Activated CD4-positive, alpha-beta T cell treated with anti-CD3 and anti-CD28 coated beads, Interleukin-2, amount 10 ng/mL, durations not matched to agents 7 days and 5 days (primary cell): ENCODE measurements at places on chromosomes 2 and 18.
A peak's percentile ranks its signal among the peaks of the same experiment; 100 is the strongest.

- H3K4me3 ChIP-seq, result no peak overlapping the region
- no peaks in the 10 kb centered on the region for H3K4me1 ChIP-seq
- DNase-seq, result no peak
- no peak overlapping the region for H3K27ac ChIP-seq
- H3K27me3 ChIP-seq, result no peaks in the 10 kb centered on the region
Observed at GRCh38 chr2:28142386-28142785, 250.3 kb upstream of the FOSL2 start.

GRCh38 chr2:72797740-72798139 lies 28.1 kb downstream of the EXOC6B start:
- DNase-seq, result no peak
- H3K36me3 ChIP-seq, result no peaks in the 10 kb centered on the region
- H3K4me1 ChIP-seq, result peaks cover 7% of the 10 kb centered on the region
- H3K4me3 ChIP-seq, result no peak overlapping the region
- H3K27me3 ChIP-seq, result no peaks in the 10 kb centered on the region
- H3K27ac ChIP-seq, result no peak overlapping the region

- peak; percentile 69 for DNase-seq
- peaks cover 9% of the 10 kb centered on the region for H3K27me3 ChIP-seq
- no peak overlapping the region for H3K4me3 ChIP-seq
- no peaks in the 10 kb centered on the region for H3K36me3 ChIP-seq
Observed at GRCh38 chr2:88874063-88874657, 182.7 kb downstream of the RPIA start.

DNA sequence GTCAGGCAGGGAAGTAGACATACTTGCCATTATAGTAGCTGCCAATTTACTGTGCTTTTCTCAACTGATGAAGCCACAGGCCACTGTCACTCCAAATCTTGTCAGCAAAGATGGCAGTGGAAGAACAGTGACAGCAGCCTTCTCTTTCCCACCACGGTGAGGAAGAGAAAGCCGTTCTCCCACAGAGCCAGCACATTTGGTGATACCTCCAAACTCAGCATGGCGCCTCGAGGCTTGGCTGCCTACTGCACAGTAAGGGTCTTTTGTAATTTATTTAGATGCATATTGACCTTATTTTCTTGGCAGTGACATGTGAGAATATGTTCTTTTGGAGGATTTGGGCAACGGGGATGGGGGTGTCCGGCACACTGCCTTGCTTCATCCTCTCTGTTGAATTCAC lies 117.2 kb upstream of the CDH20 start:
- H3K27ac ChIP-seq, result no peak overlapping the region
- no peaks in the 10 kb centered on the region for H3K27me3 ChIP-seq
- H3K36me3 ChIP-seq, result no peaks in the 10 kb centered on the region
- H3K4me3 ChIP-seq, result no peak overlapping the region

DNA sequence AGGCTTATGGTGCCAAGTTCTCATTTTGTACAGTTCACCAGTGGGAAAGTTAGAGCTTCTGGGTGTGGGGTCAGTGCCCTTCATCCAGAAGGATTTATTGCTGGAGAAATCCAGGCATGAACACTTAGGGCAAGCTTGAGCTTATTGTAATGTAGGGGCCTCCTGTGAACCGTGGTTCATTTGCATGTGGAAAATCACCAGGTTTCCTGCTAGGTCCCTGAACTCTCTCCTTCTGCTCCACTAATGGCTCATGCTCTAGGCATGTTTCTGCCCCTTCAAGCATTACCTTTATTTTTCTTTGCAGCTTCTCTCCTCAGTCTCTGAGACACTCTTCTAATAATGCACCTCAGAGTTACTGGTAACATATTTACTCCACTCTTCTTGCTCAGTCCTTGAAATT lies 79.3 kb upstream of the FAM98A start:
- H3K36me3 ChIP-seq, result no peaks in the 10 kb centered on the region
- H3K4me3 ChIP-seq, result no peak overlapping the region
- no peaks in the 10 kb centered on the region for H3K4me1 ChIP-seq
- DNase-seq, result no peak

GRCh38 chr2:176128982-176129796 lies at the start of gene HOXD8:
HOXD8 (plus strand) TSS chr2:176129705; CDS start chr2:176130367, 662 bp downstream.
- no peaks in the 10 kb centered on the region for H3K36me3 ChIP-seq
- peak within 1 kb of the TSS; percentile 31 for H3K27ac ChIP-seq
- no peak for DNase-seq
- H3K4me1 ChIP-seq, result peaks cover 20% of the 10 kb centered on the region
- H3K27me3 ChIP-seq, result peaks cover 83% of the 10 kb centered on the region

DNA sequence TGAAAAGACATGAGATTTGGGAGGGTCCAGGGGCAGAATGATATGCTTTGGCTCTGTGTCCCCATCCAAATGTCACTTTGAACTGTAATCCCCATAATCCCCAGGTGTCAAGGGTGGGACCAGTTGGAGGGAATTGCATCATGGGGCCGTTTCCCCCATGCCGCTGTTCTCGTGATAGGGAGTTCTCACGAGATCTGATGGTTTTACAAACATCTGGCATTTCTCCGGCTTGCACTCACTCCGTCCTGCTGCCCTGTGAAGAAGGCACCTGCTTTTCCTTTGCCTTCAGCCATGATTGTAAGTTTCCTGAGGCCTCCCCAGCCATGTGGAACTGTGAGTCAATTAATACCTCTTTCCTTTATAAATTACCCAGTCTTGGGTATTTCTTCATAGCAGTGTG lies 51.4 kb downstream of the LPIN1 start:
- no peak overlapping the region for H3K27ac ChIP-seq
- DNase-seq, result no peak
- no peaks in the 10 kb centered on the region for H3K27me3 ChIP-seq
- H3K4me3 ChIP-seq, result no peak overlapping the region

DNA sequence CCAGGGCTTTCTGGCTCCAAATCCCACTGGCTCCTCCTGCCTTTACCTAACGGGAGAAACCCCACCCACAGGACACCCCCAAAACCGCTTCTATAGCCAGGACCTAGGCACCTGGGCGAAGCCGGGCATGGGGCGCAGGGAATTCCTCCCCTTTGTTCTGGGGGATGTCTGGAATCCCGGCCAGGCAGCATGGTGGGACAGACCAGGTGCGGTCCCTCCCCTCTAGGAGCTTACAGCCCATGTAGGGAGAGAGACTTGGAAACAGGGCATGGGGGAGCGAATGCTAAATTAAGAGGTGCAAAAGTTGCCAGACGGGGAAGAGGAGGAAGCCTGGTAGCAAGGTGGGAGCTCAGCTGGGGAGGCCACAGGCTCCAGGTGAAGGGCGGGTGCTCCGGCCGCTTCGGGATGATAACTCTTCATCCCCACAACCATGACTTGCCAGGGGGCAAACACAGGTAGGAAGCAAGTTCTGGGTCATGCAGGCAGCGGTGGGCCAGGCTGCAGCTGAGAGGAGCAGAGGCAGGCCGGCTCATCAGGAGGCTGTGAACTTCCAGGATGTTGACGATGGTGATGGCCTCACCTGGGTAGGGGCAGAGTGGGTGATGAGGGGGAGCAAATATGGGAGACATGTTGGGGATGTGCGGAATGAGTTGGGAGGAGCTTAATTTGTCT lies 1.3 kb downstream of the TMEM37 start:
- H3K27ac ChIP-seq, result no peak overlapping the region
- H3K36me3 ChIP-seq, result no peaks in the 10 kb centered on the region
- H3K4me1 ChIP-seq, result peaks cover 5% of the 10 kb centered on the region
- no peak overlapping the region for H3K4me3 ChIP-seq

GRCh38 chr2:172674034-172674967 lies 61.3 kb upstream of the RAPGEF4 start:
- peaks cover 2% of the 10 kb centered on the region for H3K36me3 ChIP-seq
- peak; percentile 25 for DNase-seq
- H3K27me3 ChIP-seq, result peaks cover 2% of the 10 kb centered on the region
- no peak overlapping the region for H3K27ac ChIP-seq

DNA sequence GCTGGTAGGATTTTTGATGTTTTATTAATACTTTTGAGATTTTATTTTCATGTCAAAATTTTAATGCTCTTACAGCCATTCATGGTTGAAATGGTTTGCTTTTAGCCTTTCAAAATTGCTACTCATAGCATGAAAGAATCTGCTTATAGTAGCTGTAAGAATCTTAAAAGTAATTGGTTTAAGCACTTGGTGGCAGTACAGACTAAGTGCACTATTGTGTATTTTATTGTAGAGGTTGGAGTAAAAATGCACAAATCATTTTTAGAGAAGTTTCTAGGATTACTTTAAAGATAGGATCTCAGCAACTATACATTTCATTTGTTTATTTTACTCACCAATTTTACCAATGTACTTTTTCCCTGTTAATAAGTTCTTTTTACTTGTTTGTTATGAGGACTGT lies 205.8 kb downstream of the SPAG16 start:
- H3K4me1 ChIP-seq, result no peaks in the 10 kb centered on the region
- no peak overlapping the region for H3K27ac ChIP-seq
- DNase-seq, result no peak
- no peaks in the 10 kb centered on the region for H3K36me3 ChIP-seq

DNA sequence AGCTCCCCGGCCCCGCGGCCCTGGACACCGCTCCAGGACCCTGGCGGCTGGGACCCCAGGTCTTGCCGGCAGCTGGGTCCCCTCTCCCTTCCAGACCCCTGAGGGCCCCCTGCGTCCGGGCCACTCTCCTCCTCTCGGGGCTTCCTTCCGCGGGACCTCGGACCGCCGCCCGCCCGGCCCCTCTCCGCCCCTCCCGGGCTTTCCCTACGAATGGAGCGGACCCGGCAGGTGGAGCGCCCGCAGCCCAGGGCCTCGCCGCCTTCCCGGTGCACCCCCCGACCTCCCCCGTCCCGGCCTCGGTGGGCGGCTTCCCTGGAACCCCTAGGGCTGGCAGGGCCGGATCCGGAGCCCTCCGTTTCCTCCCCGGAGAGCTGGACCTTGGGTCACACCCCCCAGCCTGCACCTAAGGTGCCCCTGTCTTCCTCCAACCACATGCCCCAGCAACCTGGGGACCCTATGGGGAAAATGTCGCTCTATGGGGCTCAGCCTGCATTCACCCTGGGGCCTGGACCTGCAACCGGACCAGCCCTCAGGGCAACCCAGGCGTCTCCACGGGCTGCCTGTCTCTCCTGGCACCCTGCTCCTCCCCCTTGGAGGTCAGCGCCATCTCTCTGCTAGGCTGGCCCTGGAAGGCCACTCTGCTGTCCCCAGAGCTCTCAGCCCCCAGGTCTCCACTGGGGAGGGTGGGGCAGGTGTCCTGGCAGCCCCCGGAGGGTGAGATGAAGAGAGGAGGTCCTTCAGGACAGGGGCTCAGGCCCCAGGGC lies 730 bp downstream of the B3GNT7 start:
- DNase-seq, result no peak
- peaks cover 15% of the 10 kb centered on the region for H3K4me1 ChIP-seq
- H3K27me3 ChIP-seq, result peaks cover 25% of the 10 kb centered on the region

- H3K27me3 ChIP-seq, result no peaks in the 10 kb centered on the region
- DNase-seq, result no peak
- no peak overlapping the region for H3K27ac ChIP-seq
- H3K4me1 ChIP-seq, result no peaks in the 10 kb centered on the region
- H3K36me3 ChIP-seq, result no peaks in the 10 kb centered on the region
Observed at GRCh38 chr2:85915606-85916303, 27.0 kb upstream of the ST3GAL5 start.

DNA sequence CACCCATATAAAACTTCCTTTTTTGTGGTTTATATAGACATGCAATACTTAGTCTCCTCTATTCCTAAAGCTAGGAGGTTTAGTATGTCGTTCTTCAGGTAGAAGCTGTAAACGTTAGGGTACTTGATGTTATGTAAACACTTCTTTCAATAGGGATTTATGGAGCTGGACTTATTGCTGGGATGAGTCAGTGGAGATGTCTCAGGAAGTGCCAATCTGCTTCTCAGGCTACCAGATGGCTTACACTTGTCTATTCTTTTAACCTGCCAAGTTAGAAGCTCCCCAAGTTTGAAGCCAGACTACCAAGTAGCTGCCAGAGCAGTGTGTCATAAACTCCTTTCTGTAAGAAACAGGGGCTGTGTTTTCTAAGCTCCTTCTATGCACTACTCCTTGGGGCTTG lies 756.5 kb upstream of the LRRTM1 start:
- no peaks in the 10 kb centered on the region for H3K4me1 ChIP-seq
- no peaks in the 10 kb centered on the region for H3K27me3 ChIP-seq
- H3K27ac ChIP-seq, result no peak overlapping the region

DNA sequence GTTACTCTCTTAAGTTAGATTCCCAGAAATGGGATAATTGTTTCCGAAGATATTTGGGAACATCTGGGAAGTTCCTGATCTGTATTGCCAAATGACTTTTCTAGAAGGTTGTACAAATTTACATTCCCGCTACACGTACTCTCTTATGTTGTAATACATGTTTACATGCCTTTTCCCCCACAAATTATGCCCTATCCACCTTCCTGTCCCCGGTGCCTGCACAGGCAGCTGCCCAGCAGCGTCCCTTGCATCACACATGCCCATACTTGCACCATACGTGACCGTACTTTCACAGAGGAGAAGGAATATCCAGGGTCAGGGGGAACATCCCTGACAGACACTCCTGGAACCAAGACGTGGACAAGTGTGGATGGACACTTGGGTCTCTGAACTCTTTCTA lies 24.2 kb upstream of the KLF11 start:
- peaks cover 10% of the 10 kb centered on the region for H3K27me3 ChIP-seq
- no peak overlapping the region for H3K27ac ChIP-seq
- H3K36me3 ChIP-seq, result no peaks in the 10 kb centered on the region
- H3K4me1 ChIP-seq, result no peaks in the 10 kb centered on the region

DNA sequence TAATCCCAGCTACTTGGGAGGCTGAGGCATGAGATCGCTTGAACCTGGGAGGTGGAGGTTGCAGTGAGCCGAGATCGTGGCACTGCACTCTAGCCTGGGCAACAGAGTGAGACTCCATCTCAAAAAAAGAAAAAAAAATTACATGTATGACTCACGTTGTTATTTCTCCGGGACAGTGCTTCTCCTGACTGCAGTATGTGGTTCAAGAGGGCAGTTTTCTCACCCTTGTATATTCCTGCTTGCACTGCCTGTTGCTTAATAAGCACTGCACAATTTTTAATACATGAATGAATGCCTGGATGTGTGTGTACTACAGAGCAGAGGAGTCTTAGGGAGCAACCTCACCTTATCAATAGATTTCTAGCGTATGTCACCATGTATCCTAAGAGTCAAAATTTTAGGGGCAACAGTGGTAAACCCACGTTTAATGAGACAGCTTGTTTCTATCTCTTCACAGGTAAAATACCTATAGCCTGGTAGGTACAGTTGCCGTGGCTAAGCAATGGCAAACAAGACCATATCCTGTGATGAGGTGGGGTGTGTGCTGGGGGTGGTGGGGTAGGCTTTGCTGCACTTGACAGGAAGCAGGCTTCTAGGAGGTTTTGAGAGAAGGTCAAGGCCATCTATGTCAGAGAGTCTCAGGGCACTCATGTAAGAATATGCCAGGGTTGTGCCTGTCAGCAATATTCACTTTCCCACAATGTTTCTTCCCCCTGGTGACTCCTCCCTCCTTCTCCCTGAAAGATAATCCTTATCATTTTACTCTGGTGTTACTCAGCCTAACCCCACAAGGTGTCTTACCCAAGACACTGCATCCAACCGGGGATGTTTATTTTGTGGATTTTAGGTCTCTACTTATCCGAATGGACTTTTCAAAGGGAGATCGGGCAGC lies 36.9 kb upstream of the MEX3C start:
- no peak for DNase-seq
- H3K36me3 ChIP-seq, result no peaks in the 10 kb centered on the region
- peaks cover 22% of the 10 kb centered on the region for H3K4me1 ChIP-seq
- no peak overlapping the region for H3K4me3 ChIP-seq
- peaks cover 3% of the 10 kb centered on the region for H3K27me3 ChIP-seq
- no peak overlapping the region for H3K27ac ChIP-seq
